Fibroblast of skin of right biceps (primary cell): ENCODE measurements at places on chromosomes 13 and 19.

DNA sequence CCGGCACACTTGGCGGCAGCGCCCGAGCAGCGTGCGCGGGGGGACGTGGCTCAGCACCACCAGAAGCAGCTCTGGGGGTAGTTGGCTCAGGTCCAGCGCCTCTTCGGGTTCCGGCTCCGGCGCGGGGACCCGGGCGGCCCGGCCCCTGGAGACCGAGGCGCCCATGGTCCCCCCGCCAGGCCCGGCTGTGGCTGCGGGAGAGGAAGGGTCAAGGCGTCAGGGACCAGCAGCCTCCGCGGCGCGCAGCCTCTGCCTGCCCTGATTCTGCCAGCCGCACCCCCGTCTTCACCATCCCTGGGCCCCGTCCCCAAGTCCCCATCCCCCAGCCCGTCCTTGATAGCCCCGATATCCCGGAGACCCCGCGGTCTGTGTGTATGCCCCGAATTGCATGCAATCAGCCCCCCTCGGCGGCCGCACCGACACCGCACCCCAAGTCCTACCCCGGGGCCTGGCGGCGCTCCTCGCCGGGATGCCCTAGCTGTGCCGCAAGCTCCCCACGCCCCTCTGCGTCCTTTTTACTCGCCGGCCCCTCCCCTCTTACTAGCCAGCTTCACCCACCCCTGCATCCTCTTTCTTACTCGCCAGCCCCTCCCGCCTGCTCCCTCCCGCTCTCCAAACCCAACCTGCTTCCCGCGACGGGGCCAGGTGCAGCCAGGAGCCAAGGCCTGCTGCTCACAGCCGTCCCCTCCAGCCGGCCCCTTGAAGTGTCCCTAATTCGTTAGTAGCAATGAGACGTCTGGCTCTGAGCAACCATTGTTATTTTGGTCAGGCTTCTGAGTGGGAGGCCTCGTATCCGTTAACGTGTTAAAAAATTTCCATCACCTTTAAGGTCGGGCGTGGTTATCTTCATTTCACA lies at the start of gene FBXO27:
Gene FBXO27 (minus strand): TSS at position 487 of the 856 bp plus-strand sequence. CDS start 322 bp downstream, at position 165.
- no peak for DNase-seq

DNA sequence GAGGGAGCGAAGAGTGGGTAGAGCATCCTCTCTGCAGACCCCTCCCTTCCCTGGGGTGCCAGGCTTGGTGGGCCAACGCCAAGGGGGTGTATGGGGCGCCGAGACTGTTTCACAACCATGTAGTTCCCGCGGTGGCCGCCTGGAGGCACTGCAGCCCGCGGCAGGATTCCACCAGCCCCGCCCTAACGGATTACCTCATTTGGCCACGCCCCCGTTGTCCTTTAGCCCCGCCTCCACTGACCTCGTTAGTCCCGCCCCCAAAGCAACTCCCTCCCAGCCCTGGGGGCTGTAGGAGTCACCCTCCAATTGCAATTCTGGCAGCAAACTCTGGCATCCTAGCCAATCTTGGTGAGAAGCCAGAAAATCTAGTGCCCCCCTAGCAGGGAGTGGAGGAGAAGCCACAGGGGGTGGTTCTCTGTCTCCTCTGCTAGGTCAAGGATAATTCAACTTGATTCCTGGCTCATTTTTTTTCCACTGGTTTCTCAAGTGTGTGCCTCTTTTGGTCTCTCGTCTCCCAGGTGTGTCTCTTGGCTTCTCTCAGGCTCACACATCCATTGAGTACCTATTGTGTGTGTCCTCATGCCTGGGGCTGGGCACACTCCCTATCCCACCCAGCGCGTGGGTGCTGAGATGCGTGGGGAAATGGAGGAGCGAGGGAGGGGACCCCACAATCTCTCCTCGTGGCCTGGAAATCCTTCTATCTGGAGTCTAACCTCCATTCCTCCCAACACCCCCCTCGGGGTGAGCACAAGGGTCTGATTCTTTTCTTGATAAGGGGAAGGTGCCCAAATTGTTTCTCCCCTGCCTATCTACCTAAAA lies 2.0 kb downstream of the OLFM2 start:
- peak; percentile 84 for DNase-seq

- peak; percentile 90 for DNase-seq
Measured at GRCh38 chr19:38676023-38676877, 28.8 kb downstream of the ACTN4 start.

DNA sequence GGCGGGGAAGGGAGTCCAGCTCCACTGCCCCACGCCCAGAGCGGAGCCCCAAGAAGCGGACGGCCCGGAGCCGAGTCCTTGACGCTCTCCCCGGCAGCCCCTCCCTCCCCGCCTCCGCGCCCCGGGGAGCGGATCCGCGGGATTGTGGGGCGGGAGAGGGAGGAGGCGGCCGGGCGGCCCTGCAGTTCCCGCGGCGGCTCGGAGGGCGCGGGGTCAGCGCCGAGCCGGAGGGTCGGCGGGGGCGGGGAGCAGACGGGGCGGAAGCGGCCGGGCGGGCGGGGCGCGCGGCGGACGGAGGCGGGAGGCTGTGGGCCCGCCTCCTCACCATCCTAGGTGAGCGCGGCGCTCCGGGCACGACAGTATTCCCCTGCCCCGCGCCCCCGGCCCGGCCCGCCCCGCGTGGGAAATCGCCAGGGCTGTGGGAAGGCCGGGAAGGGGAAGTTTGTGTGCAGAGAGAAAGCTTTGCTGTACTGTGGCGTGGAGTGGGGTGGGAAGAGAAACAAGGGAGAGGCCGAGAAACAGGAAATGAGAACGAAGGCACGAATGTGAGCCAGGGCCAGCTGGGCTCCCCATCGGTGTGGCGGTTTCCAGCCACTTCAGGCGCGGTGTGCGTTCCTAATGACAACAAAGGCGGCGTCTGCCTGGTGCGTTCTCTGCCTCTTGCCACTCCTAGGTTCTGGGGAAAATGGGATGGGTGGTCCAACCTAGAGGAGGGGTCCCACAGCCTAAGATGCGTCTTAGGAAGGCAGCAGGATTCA lies 1.3 kb upstream of the KLF12 start:
- DNase-seq, result peak; percentile 76

GRCh38 chr19:47226426-47227351 lies 4.3 kb downstream of the BBC3 start:
- peak; percentile 79 for DNase-seq

DNA sequence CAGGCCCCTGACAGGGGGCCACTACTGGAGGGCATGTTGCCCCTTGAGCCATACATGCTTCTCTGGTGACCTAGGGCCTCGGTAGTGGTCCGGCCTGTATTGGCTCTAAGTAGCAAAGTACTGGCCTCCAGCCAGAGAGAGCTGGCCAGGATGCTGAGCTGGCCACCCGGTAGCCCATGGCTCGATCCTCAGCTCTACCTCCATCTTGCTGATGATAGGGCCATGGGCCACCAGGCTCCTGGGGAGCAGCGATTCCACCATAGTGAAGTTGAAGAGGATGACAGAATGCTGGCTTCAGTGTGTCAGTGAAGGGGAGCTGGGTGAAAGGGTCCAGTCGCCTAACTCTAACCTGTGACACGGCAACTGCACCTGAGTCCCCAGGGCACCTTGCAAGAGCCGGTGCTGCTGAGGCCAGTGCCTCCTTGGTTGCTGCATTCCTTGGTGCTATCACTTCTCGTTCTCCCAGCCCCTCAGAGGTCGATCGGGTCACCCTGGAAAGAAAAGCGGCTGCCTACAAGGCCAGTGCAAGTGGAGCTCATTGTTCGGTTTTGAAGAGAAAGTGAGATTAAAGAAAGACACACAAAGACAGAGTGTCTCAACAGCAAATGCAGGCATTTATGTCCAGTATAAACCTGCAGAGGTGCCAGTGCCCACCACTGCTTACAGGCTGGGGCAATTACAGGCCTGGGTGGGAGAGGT lies 5.0 kb downstream of the FPR3 start:
- DNase-seq, result no peak

DNA sequence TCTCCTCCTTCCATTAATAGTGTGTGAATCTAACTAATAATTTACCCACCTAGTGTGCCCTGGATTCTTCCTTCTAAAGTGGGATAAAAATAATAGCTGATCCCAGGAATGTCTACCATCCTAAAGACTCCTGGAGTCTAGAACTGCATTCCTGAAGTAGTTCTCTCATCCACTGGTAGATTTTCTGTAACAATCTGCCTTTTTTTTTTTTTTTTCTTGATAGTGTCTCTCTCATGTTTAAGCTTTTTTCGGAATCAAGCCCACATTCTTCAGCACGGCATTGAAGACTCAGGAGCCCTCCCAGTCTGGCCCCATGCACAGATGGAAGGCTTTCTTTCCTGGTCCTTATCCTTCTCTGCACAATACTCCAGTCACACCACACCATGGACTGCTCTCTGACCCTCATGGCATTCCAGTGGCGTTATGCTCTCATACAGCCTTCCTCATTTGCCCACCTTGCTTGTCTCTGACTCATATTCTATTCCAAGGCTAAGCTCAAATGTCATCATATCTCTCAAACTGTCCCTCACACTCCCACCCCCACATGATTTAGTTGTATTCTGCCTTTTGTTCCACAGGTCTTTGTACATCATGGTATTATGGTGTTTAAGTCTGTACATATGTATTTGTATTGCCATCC lies 68.7 kb upstream of the FRY start:
- peak; percentile 35 for DNase-seq

- no peak for DNase-seq
Measured at GRCh38 chr19:39360599-39360998, 18.4 kb downstream of the SAMD4B start.

- DNase-seq, result no peak
Measured at GRCh38 chr13:69199664-69200063, 908.0 kb upstream of the ATXN8OS start.

DNA sequence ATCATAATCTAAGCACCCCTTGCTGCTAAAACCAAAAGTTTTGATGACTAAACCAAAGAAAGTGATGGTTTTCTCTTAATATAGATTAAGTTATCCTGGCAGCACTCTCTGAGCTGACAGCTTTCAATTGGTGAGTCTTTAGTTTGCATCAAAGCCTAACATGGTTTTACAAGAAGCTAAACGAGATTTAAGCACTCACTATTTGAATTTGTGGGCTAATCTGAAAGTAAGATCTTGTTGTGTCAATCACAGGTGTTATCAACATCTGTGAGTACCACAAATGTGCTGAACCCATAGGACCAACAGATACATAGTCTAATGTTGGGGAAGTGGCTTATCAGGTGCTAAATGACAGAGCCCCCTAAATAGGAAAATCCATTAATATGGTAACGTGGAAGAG lies 223.9 kb downstream of the LHFPL6 start:
- no peak for DNase-seq

DNA sequence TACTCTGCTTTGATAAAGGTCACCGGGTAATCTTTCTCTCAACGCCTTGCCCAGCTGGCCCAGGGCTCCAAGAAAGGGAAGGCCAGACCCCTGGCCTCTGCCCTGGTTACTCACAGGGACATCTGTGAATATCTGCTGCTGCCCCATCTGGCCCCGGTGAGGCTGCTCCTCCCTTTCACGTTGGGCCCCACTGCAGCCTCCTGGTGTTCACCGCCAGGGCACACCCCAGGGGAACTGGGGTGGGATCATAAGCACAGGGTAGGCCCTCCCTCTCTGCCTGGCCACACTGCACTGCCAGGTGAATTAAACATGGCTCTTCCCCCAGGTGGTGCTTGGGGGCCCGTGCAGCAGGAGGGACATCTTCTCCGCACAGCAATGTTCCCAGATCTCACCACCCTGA lies 12.7 kb downstream of the LAIR1 start:
- no peak for DNase-seq

DNA sequence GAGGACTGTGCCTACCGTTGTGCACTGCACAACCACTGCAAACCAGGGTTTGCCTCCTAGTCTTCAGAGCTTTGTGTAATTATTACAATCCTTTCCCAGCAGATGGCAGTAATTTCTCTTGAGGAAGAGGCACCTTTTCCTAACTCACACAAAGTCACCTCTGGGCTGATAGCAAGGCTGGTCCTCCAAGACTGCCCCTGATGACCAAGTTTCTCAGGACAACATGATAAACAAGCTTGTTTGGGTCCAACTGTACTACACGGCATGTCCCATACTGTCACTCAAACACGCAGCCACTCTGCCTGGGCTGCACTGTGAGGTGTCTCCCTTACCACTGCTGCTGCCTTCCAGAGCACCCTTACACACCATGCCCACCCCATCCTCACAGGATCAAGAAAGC lies 39.3 kb downstream of the RFXAP start:
- DNase-seq, result peak; percentile 51

DNA sequence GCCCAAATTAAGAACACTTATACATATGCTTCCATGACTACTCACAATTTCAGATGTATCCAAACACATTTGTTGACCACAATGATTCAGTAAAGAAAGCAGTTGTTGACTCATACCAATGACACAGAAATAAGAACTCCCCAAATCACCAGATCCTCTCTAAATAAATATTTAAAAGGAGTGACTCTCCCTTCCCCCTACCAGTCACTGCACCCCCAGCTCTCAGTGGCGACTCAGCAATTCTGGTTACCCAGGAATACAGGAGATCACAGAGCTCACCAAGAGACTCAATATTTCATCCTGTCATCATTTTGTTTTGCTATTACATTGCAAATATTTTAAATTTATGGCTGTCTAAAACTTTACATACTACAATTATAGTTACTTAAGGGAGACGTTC lies 131.5 kb downstream of the RGCC start:
- peak; percentile 95 for DNase-seq

DNA sequence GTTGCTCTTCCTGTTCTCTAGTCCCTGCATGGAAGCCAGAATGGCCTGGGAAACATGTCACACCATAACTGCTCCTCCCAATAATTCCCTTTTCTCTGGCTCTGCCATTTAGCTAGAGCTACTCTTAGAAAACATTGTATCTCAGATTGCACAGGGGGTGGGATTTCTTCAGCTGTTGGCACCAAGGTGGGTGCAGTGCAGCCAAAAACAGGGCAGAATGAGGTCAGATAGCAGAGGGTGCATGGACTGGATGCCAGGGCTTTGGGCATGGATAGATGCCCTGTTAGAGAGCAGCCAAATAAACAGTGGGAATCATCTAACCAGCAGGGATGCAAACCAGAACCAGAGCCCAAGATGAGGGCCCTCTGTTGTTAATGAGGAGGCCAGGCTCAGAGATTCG lies 4.9 kb upstream of the AMER2 start:
- no peak for DNase-seq

DNA sequence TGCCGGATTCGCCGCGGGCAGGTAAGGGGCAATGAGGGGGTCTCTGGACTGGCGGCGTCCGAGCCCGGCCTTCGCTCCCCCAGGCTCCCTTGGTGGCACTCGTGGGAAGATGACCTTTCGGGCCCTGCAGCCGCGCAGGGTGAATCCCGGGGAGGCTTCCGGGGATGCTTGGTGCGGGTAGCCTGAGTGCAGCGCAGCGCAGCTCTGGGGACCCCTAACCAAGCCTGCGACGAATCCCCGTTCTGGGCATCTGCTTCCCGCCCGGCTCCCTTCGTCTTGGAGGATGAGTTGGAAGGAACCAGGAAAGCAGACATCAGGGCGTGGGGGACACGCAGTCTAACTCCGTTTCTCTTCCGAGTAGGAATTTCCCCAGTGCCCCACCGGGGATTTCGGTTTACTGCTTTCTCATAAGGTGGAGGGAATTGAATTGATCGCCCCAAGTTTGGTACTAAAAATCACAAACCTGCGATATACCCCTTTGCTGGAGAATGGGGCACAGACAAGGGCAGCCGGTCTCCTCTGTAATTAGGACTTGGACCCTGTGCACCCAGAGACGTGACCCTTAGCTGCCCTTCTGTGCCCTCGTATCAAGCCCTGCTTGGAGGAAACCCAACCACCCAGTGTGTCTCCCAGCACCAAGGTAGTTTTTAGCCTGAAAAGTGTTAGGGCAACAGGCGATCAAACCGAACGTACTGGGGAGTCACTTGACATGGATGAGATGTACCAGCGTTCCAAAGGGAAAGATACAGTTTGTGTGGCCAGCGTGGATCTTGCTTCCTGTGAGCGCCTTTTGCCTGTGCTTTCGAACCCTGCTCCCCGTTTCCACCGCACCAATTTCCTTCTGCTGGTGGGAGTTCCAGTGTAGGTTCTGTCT lies 1.0 kb downstream of the GPC5 start:
- no peak for DNase-seq

- no peak for DNase-seq
Measured at GRCh38 chr19:49186108-49186507, 28.5 kb downstream of the TRPM4 start.
